ENCODE measurements at places on chromosomes 6 and 20.

- no peak for DNase-seq
Measured at GRCh38 chr6:25342802-25343201, 63.6 kb downstream of the CARMIL1 start.

DNA sequence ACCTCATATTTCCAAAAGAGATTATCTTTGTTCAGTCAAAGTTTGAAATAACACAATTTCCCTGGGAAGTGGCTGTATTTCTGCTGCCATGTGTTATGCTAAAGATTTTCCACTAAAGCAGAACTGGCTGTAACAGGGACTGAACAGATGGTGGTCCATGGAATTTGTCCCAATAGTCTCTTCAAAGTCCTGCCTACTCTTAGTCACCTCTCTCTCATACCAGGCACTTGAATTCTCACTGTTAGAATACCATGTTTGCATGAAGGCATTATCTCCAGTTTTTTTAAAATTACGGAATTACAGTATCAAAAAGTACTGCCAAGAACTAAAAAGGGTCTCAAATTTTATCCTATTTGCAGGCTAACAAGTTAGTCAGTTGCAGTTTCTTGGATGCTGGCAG lies 105.0 kb upstream of the HDDC2 start:
- DNase-seq = no peak

- no peak for DNase-seq
Measured at GRCh38 chr6:167140589-167141474, 16.9 kb downstream of the GPR31 start.

- DNase-seq = no peak
Measured at GRCh38 chr20:48115502-48115901, 330.2 kb upstream of the SULF2 start.
